Stimulated activated naive CD4-positive, alpha-beta T cell treated with Interleukin-2 at 50 U/mL for 16 hours (primary cell): ENCODE measurements at places on chromosomes 6 and 20.

- no peak for DNase-seq
These were observed 72.4 kb upstream of the TMEM181 start for GRCh38 chr6:158487495-158487894.

DNA sequence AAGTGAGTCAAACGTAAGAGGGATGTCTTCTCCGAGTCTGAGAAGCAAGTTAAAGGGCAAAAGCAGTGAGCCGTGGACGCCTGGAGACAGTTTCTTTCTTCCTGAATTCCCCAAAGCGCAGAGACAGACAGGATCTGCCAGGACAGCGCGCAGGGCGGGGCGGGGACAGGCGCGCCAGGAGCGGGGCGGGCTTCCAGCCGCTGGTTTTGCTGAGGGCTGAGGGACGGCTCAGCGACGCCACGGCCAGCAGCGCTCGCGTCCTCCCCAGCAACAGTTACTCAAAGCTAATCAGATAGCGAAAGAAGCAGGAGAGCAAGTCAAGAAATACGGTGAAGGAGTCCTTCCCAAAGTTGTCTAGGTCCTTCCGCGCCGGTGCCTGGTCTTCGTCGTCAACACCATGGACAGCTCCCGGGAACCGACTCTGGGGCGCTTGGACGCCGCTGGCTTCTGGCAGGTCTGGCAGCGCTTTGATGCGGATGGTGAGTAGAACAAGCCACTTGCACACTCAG lies at the start of gene SCGN:
Gene SCGN (plus strand): TSS at position 209 of the 509 bp plus-strand sequence. CDS start 189 bp downstream, at position 398.
- DNase-seq: no peak

- no peak for DNase-seq
These were observed 4.0 kb upstream of the ZMYND8 start for GRCh38 chr20:47360297-47361056.

GRCh38 chr6:89048985-89049384 lies 31.6 kb upstream of the PNRC1 start:
- DNase-seq: no peak

DNA sequence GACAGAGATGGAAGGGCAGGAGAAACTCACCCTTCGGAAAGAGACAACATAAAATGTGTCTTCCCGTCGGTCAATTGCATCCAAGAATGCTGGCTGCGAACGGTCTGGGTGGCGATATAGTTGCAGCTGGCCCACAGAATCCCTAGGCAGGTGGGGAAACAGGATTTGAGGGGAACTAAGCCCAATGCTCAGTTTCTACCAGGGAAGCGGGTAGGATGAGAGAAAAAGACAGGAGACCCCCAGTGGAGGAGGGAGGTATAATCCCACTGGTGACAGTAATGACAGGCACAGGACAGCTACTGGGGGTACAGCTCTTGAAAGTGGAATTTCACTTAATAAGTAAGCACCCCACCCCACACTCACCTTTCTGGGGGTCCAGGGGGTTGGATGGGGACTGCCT lies 7.5 kb upstream of the TNXB start:
- no peak for DNase-seq
